Stimulated activated CD4-positive, alpha-beta T cell treated with anti-CD3 and anti-CD28 coated beads, Interleukin-4, amount 100 ng/mL, for 24 hours (primary cell): ENCODE measurements at places on chromosomes 3 and 15.

- DNase-seq: no peak
These were observed 10.6 kb upstream of the GABPB1 start for GRCh38 chr15:50365570-50365969.

DNA sequence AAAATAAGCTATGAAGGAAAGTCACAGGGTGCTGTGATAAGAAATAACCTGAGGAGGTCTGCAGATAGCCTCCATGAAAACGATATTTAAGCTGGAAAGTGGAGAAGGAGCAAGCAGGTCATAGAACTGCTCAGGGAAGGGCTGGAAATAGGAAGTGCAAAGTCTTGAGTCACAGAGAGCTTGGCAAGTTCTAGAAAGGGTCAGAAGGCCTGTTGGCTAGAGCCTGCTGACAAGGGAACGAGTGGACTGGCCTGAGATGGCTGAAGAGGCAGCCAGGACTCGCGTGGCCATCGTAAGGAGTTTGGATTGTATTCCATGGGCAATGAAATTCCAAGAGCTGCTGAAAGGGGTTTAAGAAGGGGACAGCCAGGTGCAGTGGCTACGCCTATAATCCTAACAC is 64.7 kb upstream of the IL12A start:
- no peak for DNase-seq

DNA sequence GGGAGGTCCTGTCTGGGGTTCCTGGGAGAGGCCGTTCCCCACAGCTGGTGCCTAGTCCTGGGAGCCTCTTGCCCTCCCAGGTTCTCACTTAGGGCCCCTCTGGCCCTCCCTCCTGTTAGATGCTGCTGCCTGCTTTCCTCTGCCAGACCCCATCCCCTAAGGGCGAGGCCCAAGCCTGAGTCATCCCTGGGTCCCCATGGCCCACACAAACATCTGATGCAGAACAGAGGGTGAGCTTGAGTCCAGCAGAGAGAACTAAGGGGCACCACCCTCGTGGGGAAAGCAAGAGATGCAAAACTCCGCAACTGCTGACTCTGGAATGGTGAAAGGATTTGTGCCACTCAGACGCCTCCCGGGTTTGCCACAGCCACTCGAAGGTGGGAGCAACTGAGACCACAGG is 58.8 kb upstream of the TRPM1 start:
- no peak for DNase-seq

DNA sequence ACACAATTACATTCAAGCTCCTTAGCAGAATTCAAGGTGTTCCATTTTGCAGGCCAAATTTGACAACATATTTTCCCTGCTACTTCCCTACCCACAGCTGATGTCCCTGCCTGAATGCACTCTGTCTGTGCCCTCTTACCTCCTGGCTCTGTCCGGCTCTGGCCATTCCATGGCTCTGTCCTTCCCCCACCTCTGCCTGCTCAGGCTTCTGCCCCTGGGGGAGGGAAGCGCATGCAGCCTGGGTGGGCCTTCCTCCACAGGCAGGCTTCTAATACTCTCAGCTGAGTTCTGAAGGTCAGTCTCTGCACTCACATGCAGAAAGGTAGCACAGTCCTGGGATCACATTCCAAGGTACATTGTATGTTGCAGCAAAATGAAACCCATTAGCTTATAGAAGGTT is 113.6 kb upstream of the CACNA2D3 start:
- no peak for DNase-seq

DNA sequence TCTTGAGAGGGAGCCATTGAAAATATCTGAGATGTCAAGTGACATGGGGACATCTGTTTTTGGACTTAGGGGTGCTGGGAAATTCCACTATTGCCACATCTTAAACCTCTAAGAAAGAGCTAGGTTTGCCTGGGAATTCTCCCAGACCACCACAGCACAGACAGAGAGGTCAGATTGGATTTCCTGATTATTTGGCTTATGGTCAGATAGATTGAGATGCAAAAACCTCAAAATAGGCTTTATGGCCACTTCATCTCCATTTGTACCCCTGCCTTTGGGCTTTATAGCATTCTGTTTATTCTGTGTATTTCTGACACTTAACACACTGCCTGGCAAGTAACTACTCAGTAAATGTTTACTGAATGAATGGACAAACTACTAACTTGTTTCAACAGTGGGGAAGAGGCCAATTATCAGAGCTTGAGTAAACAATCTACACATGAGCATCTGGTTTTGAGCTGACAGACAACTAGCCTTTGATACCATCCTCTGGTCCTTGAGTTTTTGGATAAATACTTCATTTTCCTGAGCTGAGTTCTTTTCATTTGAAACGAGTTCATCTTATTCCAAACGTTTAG is 81.8 kb downstream of the TP63 start:
- no peak for DNase-seq

GRCh38 chr3:77186319-77186718 is 146.4 kb downstream of the ROBO2 start:
- no peak for DNase-seq

- DNase-seq: no peak
These were observed 427.9 kb downstream of the WDR72 start for GRCh38 chr15:53331328-53332190.

DNA sequence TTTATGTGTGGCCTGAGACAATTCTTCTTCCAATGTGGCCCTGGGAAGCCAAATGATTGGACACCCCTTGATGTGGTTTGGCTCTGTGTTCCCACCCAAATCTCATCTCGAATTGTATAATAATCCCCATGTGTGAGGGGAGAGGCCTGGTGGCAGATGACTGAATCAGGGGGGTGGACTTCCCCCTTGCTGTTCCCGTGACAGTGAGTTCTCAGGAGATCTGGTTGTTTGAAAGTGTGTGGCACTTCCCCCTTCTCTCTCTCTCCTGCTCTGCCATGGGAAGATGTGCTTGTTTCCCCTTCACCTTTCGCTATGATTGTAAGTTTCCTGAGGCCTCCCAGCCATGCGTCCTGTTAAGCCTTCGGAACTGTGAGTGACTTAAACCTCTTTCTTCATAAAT is 60.1 kb upstream of the PARL start:
- no peak for DNase-seq

DNA sequence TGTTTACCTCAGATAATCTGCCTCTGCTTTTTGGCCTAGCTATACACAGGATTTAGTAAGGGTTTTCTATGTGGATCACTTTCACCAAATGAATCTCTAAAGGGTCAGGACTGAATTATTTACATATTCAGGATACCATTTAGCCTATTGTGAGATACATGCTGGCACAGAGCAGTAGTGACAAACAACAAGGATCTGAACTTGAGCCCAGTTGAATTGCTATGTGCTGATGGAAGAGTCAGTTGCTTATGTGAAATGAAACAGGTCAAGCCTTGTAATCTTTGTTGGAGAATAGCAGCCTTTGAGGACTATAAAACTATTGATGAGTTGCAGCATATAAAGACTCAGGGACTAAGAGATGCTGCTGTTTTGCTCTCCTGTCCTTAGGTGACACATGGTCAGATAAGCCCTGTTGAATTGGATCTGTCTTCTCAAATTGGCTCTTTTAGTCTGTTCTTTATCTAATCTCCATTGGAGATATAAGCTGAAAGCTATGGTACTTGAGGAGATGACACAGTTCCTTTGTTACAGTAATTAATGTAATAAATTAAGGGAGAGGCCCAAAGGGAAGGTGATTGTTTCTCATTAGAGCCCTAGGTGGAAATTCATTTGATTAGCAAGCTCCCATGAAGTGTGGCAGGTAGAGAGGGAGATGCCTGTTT is 30.4 kb downstream of the ZNF609 start:
- DNase-seq: no peak

DNA sequence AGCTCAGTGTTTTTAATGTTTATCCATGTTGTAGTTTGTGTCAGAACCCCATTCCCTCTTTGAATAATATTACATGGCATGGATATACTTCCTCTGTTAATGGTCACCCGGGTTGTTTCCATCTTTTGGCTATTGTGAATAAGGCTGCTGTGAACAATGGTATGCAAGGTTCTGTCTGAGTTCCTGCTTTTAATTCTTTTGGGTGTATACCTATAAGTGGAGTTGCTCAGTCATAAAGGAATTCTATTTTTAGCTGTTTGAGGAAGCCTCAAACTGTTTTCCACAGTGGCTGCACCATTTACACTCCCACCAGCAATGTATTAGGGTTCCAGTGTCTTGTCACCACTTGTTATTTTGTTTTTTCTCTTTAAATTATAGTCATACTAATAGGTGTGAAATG is 99.6 kb downstream of the SLC25A26 start:
- DNase-seq: no peak

- no peak for DNase-seq
These were observed 288.0 kb upstream of the CTNNB1 start for GRCh38 chr3:40911264-40911663.

GRCh38 chr15:79653533-79653932 is 221.4 kb downstream of the MINAR1 start:
- DNase-seq: no peak

DNA sequence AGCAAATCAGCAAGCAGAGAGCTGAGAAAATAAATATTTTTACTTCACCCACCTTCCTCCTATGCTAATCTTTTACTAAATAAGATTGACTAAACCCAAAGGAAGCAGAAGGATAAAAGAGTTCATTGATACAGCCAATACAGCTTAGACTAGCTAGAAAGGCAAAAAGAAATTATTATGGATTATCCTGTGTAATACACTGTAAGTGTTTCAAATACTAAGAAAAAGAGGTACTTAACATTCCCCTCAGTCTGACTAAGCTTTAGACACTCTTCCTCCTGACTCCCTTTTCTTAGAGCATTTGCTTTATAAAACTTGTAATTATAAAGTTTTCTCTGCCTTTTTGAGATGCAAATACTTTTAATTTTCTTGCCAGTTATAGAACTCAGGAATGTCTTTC is 848.9 kb upstream of the CADM2 start:
- DNase-seq: no peak

DNA sequence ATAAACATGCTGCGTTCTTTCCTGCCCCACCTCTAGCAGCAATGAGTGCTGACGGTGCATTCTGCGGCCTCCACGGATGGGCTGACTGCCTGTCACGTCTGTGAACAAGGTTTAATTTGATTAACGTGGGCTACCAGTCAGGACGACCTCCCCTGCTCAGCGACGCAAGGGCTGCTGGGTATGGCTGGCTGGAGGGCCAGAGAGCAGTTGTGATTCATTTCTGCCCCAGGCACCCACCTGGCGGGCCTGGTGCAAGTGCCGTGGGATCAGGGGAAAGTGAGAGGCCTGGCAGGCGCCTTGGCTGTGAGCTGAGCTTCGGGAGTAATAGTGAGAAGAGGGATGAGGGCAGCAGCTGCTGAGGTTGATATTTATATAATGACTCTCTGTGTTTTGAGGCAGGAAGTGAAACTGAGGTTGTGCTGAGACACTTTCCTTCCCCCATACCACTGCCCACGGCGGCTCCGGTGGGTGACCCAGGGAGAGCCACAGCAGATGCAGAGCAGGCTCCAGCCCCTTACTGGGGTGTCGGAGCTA is 190.4 kb upstream of the BCL6 start:
- peak; percentile 49 for DNase-seq

DNA sequence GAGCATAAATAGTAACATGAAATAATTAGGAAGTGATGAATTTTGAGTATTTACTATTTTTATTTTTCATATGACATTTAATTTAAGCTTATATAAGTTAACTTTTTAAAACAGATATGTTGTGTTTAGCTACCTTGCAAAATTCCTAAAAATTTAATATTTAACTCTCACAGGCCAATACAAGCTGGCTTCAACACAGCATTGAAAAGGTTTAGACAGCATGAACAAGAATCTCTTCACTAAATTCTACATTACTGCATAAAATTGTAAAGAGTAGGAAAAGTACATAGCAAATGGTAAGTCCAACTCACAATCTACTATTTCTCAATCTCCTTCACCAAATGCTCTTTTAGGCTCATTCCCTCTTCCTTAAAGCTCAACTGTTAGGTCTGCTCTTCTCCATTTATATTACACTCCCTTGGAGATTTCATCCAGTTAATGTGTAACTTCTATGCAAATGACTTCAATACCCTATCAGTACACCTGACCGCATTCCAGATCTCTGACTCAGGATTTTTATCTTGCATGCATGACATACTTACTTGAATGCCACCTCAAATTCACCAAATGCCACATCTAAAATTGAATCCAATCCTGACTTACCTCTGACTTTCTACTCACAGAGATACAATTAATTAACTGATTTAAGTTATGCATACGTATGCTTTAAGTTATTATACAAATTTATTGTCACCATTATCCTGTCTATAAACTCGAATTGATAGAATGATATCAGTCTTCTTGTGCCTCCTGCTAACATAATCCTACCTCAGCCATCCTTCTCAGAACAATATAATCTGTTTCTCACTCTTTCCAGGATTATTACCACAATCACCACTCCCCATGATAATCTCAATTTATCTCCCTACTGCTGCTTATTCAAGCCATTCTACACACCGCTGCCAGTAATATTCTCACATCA is 127.0 kb downstream of the STAG1 start:
- no peak for DNase-seq

- no peak for DNase-seq
These were observed 22.6 kb downstream of the TGFBR2 start for GRCh38 chr3:30628901-30629590.

DNA sequence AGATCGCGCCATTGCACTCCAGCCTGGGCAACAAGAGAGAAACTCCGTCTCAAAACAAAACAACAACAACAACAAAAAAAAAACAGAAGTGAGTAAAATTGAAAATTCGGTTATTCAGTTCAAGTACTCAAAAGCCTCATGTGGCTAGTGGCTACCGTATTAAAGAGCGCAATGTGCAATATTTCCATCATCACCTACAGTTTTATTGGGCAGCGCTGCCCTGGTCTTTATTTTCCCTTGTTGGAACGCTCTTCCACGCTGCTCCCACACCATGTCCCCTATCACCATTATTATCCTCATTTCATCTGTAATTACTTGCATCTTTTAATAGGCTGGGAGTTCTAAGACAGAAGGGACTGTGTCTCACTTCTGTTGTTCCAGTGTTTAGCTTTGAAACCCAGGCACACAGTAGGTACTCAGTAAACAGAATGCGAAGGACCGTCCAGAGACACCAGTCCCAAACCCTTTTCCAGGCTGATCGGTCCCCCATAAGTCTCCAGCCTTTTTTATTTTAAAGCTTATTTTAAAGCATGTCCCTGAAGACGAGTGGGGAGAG is 423 bp upstream of the HACD3 start:
- no peak for DNase-seq

GRCh38 chr3:62049033-62049432 is 324.3 kb downstream of the FEZF2 start:
- DNase-seq: no peak

DNA sequence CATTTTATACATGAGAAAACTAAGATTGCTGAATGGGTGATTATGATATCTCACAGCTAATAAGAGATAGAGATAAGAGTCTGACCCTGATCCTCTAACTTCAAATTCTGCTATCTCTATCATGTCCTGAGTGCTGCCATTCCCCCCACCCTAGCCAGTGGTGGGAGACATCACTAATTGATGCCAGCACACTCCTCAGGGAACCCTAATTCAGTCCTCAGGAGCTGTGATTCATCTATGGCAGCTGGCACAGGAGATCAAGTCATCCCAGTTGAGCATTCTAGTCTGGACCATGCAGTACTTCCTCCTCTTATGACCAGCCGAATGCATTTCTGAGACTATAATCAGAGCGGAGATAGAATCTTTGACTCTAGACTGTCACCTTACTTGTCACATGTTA is 71.9 kb downstream of the SYNM start:
- no peak for DNase-seq

GRCh38 chr3:49785565-49786356 is 581 bp downstream of the IP6K1 start:
- peak; percentile 29 for DNase-seq

- no peak for DNase-seq
These were observed 1.2 kb downstream of the CADPS start for GRCh38 chr3:62873761-62874710.
